Body of pancreas (tissue), 4 donors: ENCODE measurements at places on chromosomes 12 and 14. TPM values are rescaled to one million over a fixed set of nuclear protein-coding genes. Genes with fewer than 3 reads are reported as not detected.

- H3K27me3 ChIP-seq, result no peaks in the 10 kb centered on the region
- DNase-seq, result peak; percentile 35
- no peaks in the 10 kb centered on the region for H3K36me3 ChIP-seq
- H3K4me3 ChIP-seq, result no peak overlapping the region
- H3K4me1 ChIP-seq, result peaks cover 49% of the 10 kb centered on the region
These were observed 125.7 kb downstream of the TSPAN9 start for GRCh38 chr12:3202734-3203446.

DNA sequence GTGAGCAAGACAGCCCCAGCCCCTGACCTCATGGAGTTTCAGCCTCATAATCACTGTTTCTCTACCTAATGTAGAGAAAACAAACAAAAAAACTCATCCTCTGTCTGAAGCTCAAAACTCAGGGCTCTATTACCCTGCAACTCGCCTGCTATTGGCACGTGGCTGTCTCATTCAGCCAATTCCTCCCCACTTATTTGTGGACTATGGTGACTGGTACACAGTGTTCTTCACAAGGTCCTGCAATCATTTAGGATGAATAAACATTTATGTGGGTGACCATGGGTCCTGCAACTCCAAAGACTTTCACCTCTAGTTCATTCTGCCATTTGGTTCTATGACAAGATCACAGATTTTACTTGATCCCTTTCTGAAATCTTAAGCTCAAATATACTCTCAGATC lies 4.7 kb downstream of the PPP2R3C start:
- no peak overlapping the region for H3K4me3 ChIP-seq
- H3K27ac ChIP-seq, result no peak overlapping the region
- H3K4me1 ChIP-seq, result peaks cover 5% of the 10 kb centered on the region
- no peaks in the 10 kb centered on the region for H3K36me3 ChIP-seq
- H3K27me3 ChIP-seq, result no peaks in the 10 kb centered on the region

Gene NDRG2
- 178 TPM for total RNA-seq

DNA sequence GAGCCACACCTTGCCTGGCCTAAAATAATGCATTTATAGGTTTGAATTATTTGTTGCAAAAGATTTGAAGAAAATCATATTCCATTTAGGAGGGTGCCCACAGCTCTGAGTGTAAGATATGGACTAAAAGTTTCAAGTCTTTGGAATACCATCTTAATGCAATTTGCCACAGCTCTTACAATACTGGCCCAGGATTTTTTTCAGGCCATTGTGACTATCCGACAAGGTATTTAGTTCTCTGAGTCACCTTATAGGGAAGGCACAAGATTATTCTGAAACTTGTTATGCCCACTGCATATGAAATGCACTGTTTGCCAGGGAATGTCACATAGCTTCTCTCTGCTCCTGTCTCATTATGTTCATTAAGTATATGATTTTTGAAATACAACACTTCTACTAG lies 29.6 kb upstream of the SLC6A13 start:
- no peaks in the 10 kb centered on the region for H3K27me3 ChIP-seq
- H3K4me3 ChIP-seq, result no peak overlapping the region
- H3K27ac ChIP-seq, result no peak overlapping the region
- H3K4me1 ChIP-seq, result peaks cover 5% of the 10 kb centered on the region
- peaks cover 23% of the 10 kb centered on the region for H3K36me3 ChIP-seq

- H3K4me1 ChIP-seq, result no peaks in the 10 kb centered on the region
- no peaks in the 10 kb centered on the region for H3K27me3 ChIP-seq
- H3K27ac ChIP-seq, result no peak overlapping the region
- DNase-seq, result no peak
These were observed 125.9 kb downstream of the ALX1 start for GRCh38 chr12:85405781-85406522.

GRCh38 chr12:5264006-5264405 lies 167.9 kb upstream of the NTF3 start:
- no peak overlapping the region for H3K4me3 ChIP-seq
- H3K27me3 ChIP-seq, result no peaks in the 10 kb centered on the region
- DNase-seq, result no peak
- no peaks in the 10 kb centered on the region for H3K4me1 ChIP-seq
- H3K27ac ChIP-seq, result no peak overlapping the region

Gene PMCH
- not detected for total RNA-seq

Gene PDZRN4
- total RNA-seq, result 0.99 TPM

- no peaks in the 10 kb centered on the region for H3K27me3 ChIP-seq
- H3K4me1 ChIP-seq, result no peaks in the 10 kb centered on the region
- no peak overlapping the region for H3K27ac ChIP-seq
- H3K4me3 ChIP-seq, result no peak overlapping the region
These were observed 13.9 kb upstream of the DNAH10 start for GRCh38 chr12:123748161-123748560.

- peak overlapping the region; percentile 45 for H3K27ac ChIP-seq
- H3K4me1 ChIP-seq, result peaks cover 35% of the 10 kb centered on the region
- DNase-seq, result peak; percentile 82
- H3K27me3 ChIP-seq, result no peaks in the 10 kb centered on the region
These were observed 156.6 kb downstream of the DAD1 start for GRCh38 chr14:22432348-22432976.

DNA sequence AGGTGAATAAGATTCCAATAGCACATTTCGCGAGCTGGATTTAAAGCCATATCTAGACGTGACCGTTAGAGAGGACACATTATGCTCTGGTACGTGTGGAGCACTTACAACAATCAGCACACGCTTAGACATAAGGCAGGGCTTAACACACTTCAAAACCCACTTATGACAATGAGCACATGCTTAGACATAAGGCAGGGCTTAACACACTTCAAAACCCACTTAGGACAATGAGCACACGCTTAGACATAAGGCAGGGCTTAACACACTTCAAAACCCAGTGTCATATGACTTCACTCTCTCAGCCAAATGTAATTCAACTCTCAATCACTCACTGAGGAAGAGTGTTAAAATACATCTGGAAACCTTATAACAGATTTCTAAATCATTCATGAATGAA lies 11.2 kb upstream of the PLD4 start:
- H3K4me1 ChIP-seq, result no peaks in the 10 kb centered on the region
- no peaks in the 10 kb centered on the region for H3K36me3 ChIP-seq
- no peak overlapping the region for H3K4me3 ChIP-seq
